ENCODE measurements at places on chromosomes 16 and 17.
A peak's percentile ranks its signal among the peaks of the same experiment; 100 is the strongest.

GRCh38 chr17:78793968-78794367 is 11.9 kb upstream of the CYTH1 start:
- no peak for DNase-seq

DNA sequence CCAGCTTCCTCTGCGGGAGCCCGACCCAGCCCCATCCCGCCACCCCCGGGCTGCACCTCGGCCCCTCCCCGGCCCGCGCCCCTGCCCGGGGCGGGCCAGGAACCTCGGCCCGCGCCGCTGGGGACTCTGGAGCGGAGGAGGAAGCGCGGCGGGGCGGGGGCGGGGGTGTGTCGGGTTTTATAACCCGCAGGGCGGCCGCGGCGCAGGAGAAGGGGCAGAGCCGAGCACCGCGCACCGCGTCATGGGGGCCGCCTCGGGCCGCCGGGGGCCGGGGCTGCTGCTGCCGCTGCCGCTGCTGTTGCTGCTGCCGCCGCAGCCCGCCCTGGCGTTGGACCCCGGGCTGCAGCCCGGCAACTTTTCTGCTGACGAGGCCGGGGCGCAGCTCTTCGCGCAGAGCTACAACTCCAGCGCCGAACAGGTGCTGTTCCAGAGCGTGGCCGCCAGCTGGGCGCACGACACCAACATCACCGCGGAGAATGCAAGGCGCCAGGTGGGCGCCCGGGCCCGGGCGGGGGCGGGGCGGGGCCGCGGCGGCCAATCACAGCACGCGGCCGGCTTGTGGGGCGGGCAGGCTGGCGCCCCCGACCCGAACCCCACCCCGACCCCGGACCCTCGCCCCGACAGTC is at the start of gene ACE:
ACE (plus strand) TSS at position 208 of the 626 bp plus-strand sequence; CDS start at position 242, 34 bp downstream.
- no peak for DNase-seq

GRCh38 chr17:57871155-57871554 is 21.3 kb upstream of the MRPS23 start:
- DNase-seq, result no peak

DNA sequence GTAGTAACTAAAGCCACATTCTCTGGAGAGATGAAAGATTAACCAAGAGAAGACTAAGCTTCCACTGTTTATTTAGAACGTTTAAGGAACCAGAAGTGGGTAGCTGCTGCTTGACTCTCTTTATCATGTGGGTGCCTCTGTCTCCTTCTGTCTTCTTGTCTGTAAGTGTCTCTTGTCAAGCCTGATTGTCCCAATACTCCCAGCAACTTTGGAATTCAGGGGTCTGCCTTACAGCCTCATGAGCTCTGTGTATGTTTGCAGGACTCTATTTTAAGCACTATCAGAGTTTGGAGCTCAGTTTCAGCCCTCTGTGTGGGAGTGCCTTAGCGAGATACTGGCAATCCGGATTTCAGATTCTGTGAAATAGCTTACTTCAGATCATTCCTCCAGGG is 29.3 kb upstream of the SPACA3 start:
- no peak for DNase-seq

- no peak for DNase-seq
Observed at GRCh38 chr16:4698321-4699045, 5.1 kb downstream of the NUDT16L1 start.

DNA sequence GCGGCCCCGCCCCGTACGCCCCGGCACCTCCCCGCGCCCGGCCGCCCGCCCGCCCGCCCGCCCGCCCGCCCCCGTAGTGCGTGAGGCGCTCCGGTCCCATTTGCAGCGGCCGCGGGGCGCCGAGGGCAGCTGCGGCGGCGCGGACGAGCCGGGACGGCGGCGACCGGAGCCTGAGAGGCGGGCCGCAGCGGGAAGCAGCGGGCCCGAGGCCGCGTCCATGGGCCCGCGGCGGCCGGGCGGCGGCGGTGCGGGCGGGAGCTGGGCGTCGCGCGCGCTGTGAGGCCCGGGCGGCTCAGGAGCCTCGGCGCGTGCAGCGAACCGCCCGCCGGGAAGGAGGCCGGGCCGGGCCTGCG is at the start of gene MPRIP:
MPRIP (plus strand) TSS at position 74 of the 353 bp plus-strand sequence. CDS start 392 bp downstream, outside the sequence.
- no peak for DNase-seq

GRCh38 chr16:56370185-56370874 is 55.0 kb downstream of the AMFR start:
- DNase-seq, result no peak

DNA sequence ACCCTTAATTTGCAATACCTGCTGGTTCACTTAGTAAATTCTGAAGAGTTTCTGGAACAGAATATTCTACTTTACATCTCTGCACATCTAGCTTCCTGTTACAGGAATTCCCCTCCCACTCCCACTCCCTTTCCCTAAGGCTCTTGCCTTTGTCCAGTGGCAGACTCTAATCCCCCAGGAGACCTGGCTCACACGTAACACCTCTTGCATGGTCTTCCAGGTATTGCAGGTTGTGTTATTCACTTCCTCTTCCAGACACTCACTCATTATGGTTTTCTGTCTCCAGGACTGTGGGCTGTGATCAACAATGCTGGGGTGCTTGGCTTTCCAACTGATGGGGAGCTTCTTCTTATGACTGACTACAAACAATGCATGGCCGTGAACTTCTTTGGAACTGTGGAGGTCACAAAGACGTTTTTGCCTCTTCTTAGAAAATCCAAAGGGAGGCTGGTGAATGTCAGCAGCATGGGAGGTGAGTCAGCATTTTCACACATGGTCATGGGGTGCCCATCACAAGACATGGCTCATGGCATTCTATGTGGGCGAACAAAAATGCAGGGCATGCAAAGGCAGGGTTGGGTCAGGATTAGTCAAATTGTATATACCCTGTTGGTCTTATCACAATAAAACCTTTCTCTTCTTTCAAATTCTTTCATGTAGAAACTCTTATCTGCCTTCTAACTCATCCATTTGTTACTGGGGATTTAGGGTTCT is 35.8 kb downstream of the HSD17B2 start:
- DNase-seq, result no peak

DNA sequence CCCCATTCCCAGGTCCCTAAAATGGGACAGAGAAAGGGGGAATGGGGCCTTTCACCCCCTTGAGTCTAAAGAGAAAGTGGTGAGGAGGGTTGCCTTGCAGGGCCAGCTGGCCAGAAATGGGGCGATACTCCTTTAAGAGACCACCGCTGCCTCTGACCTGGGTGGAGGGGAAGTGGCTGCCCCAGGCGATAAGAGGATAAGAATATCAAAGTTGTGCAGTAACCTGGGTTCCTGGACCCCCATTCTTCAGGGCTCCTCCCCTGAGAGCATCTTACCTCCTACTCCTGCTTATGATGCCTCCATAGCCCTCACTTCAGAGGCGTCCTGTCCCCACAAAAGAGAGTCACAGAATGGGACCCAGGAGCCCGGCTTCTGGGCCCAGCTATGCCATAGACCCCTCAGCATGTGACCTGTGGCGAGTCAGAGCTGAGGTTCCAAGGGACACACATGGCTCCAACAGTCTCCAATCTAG is 5.2 kb upstream of the TSPOAP1 start:
- no peak for DNase-seq

- peak; percentile 33 for DNase-seq
Observed at GRCh38 chr16:89200124-89200849, at the start of gene SLC22A31. Gene SLC22A31, minus strand, starts transcription at chr16:89200537. Its CDS starts 36 bp downstream, at chr16:89200501.

Data from dorsolateral prefrontal cortex (tissue), 122 donors.